ENCODE measurements at places on chromosomes 6 and 20. TPM values are rescaled to one million over a fixed set of nuclear protein-coding genes. Genes with fewer than 3 reads are reported as not detected.

The CTAGE9 gene
- not detected for total RNA-seq

The EDN1 gene
- total RNA-seq, result 2.1 TPM

The CCN6 gene
- total RNA-seq, result not detected

The ABHD16B gene
- total RNA-seq, result not detected

The SLC22A7 gene
- total RNA-seq, result not detected

The FAM209B gene
- total RNA-seq, result 0.92 TPM

The SEC23B gene
- 60.0 TPM for total RNA-seq

DNA sequence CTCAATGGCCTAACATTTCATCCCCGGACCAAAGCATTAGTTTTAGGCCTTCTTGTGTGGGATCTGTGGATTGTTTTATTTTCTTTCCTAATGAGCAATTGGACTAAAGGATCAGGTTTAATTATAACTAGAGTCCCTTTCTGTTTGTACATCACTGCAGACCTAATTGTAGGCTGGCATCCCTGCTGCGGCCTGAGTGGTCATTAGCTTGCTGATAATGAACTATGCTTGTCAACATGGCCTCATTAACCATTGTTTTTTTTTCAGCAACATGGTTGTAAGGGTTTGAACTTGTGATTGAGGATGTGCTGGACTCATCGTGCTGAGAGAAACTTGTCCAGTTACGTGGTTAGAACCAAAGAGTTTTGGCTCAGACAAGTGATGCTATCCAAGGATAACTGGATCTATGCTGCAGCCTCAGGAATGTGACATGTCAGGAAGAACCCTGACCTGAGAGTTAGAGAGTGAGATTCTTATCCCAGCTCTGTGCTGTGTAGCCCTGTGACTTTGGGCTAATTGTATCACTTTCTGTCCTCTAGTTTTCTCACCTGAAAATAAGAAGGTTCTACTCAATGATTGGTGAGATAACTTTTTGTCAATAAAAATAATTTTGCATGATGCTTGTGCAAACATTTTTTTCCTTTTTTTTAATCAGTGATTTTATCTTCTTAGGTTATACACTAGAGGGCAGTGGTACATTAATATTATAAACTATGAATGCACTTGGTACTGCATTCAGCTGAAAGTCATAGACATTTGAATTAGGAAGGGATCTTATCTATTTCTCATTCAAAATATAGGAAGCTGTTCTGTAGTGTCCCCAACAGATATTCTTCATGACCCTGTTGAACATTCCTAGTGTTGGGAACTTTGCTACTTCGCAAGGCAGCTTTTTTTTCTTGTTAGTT lies 140.9 kb downstream of the RNF144B start:
- no peak overlapping the region for H3K27ac ChIP-seq
- H3K27me3 ChIP-seq, result no peaks in the 10 kb centered on the region
- DNase-seq, result no peak
- H3K4me1 ChIP-seq, result peaks cover 5% of the 10 kb centered on the region
- no peak overlapping the region for H3K4me3 ChIP-seq

GRCh38 chr20:5586720-5587119 lies 163.5 kb upstream of the SHLD1 start:
- H3K4me3 ChIP-seq, result no peak overlapping the region
- H3K36me3 ChIP-seq, result no peaks in the 10 kb centered on the region
- no peak for DNase-seq
- H3K27me3 ChIP-seq, result no peaks in the 10 kb centered on the region

DNA sequence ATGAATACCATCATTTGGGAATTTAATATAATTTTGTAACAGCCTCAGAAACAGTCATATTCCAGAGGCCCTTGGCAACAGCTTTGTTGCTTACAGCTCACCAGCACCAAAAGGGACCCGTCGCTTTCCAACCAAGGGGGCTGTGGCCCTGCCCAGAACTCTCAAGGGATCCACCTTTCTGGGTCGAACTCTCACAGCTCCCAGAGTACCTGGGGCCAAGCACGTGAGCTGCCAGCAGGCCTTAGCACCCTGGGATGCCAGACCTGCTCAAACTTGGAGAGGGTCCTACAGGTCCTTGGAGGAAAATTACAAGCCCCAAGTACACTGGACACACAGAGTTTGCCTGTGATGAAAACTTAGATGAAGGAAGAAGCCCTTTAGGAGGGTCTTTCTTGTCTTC lies 66.6 kb downstream of the SNX5 start:
- no peaks in the 10 kb centered on the region for H3K4me1 ChIP-seq
- H3K27me3 ChIP-seq, result no peaks in the 10 kb centered on the region
- no peak overlapping the region for H3K4me3 ChIP-seq

- H3K27me3 ChIP-seq, result no peaks in the 10 kb centered on the region
- H3K36me3 ChIP-seq, result no peaks in the 10 kb centered on the region
- H3K4me3 ChIP-seq, result peak overlapping the region; percentile 69
- DNase-seq, result peak; percentile 94
- H3K27ac ChIP-seq, result peak overlapping the region; percentile 93
- H3K4me1 ChIP-seq, result peaks cover 32% of the 10 kb centered on the region
Measured at GRCh38 chr6:144330017-144330987, 45.2 kb downstream of the UTRN start.

DNA sequence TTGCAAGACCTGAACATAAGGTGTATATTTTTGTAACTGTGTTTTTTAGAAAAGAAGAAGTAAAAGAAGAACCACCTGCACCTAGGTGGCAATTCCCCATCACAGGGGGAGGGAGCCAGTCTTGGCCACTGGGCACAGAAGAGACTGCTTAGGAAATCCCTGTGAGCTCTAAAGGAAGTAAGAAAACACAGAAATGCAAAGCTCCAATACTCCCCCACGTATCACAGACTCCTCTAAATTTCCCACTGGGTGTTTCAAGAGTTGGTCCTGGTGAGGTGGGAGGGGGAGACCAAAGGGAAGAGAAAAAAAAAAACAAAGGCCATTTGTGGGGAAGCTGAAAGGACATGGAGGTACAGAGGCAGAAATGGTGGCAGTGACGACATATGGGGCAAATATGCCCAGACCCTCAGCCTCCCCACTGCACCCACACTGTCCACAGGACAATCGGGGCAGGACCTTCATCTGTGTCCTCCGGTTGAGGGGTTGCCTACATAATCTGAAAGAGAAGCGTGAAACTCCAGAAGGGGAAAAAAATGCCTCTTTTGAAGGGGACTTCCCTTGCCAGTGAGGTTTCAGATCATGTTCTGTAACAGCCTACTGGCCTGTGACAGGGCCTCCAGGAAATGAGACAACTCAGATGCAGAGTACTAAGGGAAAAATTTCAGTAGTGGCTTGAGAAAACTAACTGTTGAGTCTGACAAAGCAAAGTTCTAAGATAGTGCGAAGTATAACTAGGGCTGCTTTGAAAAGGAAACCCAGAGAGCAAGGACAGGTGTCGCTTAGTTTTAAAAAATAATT lies 226.2 kb upstream of the MARCKS start:
- H3K4me3 ChIP-seq, result no peak overlapping the region
- H3K27ac ChIP-seq, result no peak overlapping the region
- H3K4me1 ChIP-seq, result no peaks in the 10 kb centered on the region
- H3K27me3 ChIP-seq, result no peaks in the 10 kb centered on the region
- DNase-seq, result no peak

DNA sequence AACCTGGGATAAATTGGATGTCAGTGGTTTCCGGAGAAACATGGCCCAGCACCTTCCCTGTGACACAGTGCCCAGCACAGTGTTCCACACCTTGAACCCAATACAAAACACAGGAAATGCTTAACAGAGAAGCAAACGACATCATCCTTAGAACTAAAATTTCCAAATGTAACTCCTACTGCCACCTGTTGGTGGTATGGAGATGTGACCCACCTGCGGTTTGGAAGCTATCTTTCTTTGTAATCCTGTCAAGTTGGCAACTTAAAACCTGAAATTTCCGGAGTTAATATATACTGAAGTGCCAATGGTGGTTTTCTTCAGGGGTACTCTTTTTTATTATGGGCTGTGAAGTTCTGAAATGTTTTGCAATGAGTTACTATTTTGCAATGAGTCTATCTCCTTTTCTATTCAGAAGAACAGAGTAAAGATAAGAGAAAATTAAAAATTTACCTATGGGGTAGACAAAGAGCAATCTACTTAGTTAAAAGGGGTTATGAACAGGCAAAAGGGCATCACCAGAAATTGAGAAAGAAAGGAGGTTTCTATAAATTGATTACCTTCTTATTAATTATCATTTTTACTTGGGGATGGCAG lies 658.8 kb downstream of the PTPRT start:
- peak; percentile 34 for DNase-seq
- no peak overlapping the region for H3K4me3 ChIP-seq
- H3K27me3 ChIP-seq, result no peaks in the 10 kb centered on the region

DNA sequence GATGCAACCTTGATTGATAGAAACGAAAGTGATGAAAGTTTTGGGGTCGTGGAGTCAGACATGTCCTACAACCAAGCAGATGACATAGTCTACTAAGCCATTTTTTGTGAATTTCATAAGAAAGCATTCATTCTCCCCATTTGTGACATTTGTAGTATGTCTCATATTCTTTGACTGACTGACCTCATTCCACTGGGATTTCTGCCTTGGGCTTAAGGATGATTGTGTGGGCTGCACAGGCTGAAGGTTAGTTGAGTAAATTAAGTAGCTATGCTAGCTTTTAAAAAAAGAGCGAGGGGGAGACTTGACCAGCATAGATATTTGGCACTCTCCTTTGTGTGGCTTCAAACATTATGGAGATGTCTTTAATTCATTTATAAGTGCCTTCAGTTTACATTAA lies 28.9 kb downstream of the STMND1 start:
- no peak for DNase-seq
- no peaks in the 10 kb centered on the region for H3K27me3 ChIP-seq
- H3K4me3 ChIP-seq, result no peak overlapping the region
- no peaks in the 10 kb centered on the region for H3K4me1 ChIP-seq
- no peaks in the 10 kb centered on the region for H3K36me3 ChIP-seq

GRCh38 chr6:53441761-53442160 lies 93.0 kb upstream of the ELOVL5 start:
- H3K27me3 ChIP-seq, result no peaks in the 10 kb centered on the region
- no peak overlapping the region for H3K4me3 ChIP-seq
- H3K27ac ChIP-seq, result no peak overlapping the region
- no peaks in the 10 kb centered on the region for H3K36me3 ChIP-seq

DNA sequence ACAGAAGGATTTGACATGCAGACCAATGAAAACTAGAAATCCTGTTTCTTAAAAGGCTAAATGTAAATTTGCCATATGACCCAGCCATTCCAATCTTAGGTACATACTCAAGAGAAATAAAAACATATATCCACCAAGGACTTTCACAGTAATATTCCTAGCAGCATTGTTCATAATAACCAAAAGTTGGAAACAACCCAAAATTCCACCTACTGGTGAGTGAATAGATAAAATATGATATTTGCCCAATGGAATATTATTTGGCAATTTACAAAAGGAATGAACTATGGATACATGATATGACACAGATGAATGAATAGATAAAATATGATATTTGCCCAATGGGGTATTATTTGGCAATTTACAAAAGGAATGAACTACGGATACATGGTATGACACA lies 22.7 kb downstream of the MTCL3 start:
- DNase-seq, result no peak
- no peaks in the 10 kb centered on the region for H3K27me3 ChIP-seq
- H3K27ac ChIP-seq, result no peak overlapping the region
- no peaks in the 10 kb centered on the region for H3K4me1 ChIP-seq

- no peaks in the 10 kb centered on the region for H3K27me3 ChIP-seq
- H3K36me3 ChIP-seq, result peaks cover 14% of the 10 kb centered on the region
- H3K4me1 ChIP-seq, result peaks cover 4% of the 10 kb centered on the region
- no peak overlapping the region for H3K27ac ChIP-seq
Measured at GRCh38 chr6:43669050-43669921, 18.3 kb downstream of the MRPS18A start.

DNA sequence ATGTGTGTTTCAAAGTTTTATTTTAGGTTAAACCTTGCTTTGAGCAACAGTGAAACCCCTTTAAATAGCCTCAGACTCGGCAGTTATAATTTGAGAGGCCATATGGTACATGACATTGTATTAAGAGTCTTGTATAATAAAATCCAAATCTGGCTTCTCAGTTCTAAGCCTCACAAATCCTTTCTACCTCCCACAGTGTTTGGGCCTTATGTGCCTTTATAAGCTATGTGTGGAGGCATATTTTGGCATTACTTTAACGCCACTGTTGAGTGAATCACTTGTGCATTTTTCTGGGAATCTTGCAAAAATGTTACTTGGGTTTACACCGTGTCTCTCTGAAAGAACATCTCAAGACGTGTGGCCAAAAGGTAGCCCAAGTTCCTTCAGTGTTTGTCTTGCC lies 152.4 kb downstream of the COL9A1 start:
- H3K4me1 ChIP-seq, result no peaks in the 10 kb centered on the region
- no peak for DNase-seq
- no peaks in the 10 kb centered on the region for H3K36me3 ChIP-seq
- H3K4me3 ChIP-seq, result no peak overlapping the region
- no peak overlapping the region for H3K27ac ChIP-seq
- H3K27me3 ChIP-seq, result no peaks in the 10 kb centered on the region

DNA sequence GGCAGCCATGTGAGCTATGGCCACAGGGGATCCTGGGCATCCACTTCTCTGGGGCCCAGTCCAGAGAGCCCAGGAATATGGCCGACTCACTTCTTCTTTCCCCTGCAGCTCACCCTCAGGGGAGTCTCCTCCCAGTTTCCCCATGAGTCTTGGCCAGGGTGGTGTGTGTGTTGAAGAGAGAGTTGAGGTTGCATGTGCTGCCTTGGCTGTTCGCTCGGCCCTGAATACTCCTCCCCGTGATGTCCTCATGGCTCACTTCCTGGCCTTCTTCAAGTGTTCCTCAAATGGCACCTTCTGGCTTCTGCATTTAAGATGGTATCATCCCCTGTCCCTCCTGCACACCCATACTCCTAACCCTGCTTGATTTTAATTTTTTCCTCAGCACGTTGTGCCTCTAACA lies 3.2 kb upstream of the TREML1 start:
- no peaks in the 10 kb centered on the region for H3K27me3 ChIP-seq
- H3K4me3 ChIP-seq, result no peak overlapping the region
- H3K27ac ChIP-seq, result no peak overlapping the region
- H3K36me3 ChIP-seq, result no peaks in the 10 kb centered on the region
- no peak for DNase-seq
- no peaks in the 10 kb centered on the region for H3K4me1 ChIP-seq

Measured in H9 (cell line).